Glomerular endothelial cell (primary cell): ENCODE measurements at places on chromosomes 2 and 18. TPM values are rescaled to one million over a fixed set of nuclear protein-coding genes. Genes with fewer than 3 reads are reported as not detected.

DNA sequence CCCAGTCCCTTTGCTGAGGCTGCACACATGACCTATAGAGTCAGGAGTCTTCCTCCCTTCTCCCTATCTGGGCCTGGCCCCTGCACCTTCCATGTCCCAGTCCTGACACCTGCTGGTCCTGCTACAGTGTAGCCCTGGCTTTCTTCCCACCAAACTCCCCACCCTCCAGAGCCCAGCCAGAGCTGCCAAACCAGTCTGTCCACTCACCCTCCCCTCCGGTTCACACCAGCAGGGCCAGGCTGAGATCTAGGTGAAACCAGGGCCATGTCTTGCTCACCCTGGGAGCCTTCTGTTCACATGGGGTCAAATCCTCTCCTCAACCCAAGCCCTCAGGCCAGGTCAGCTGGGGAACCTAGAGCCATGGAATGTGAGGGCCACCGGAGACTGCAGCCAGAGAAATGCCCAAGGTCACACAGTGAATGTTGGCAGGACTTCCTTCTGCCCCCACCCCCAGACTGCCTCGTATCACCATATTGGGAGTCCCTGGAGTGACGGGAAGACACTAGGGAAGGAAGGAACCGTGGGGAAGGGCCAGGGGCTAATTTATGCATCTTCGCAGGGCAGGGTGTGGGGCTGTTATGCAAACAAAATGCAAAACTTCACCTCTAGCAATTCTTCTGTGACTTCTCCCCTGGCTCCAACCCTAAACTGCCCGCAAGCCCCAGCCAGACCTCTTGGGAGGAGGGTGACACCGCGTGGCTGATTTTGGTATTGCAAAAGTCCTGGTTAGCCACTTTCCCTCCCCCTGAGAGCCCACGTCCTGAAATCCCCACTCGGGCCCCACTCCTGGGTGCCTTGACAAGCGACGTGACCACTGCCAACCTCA is 14.6 kb downstream of the TNS1 start:
- DNase-seq: no peak

DNA sequence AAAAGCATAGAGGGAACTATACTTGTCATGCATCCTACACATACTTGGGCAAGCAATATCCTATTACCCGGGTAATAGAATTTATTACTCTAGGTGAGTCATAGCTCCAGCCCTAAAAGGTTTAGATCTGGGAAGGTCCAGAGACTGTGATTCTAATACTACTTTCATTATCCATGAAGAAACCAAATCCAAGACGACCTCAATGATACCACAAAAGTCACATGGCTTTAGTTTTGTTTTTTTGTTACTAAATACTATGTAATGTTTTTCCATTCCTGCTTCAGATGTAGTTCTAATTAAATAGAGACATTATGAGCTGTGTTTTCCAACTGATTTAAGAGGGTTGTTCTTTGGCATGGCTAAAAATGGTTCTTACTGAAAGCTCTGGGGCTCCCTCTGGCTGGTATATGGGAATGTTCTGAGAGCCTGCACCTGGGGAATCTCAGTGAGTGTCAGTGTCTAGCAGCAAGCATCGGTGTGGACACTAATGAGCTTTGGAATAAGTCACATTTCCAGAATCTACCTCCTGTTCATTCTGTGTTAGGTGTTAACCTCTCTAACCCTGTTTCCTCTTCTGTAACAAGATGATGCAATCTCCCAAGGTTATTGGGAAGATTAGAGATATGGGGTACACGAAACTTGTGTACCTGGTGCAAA is 20.5 kb upstream of the IL1RL2 start:
- no peak for DNase-seq

DNA sequence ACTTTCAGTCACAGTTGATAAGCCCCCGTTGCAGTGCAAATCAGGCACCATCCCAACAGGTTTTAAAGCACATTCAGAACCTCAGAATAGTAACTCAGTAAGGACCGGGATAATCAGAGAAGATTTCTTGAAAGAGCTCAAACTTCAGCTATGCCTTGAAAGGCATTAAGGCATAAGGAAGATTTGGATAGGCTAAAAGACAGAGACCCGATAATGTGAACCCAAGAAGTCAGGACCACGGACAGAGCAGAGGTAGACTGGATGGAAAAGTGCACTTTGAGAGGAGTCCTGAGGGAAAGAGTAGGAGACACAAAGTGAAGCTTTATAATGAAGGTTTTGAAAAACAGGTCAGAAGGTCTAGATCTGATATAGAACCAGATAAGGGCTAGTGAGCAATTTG is 36.9 kb upstream of the KLF7 start:
- no peak for DNase-seq

TTR gene
- total RNA-seq: not detected in 2 replicates

GRCh38 chr18:32025744-32026143 is 7.1 kb downstream of the RNF125 start:
- DNase-seq: no peak

CDK5R2 gene
- total RNA-seq: not detected in 2 replicates

- DNase-seq: no peak
These were observed 3.2 kb downstream of the LRRC30 start for GRCh38 chr18:7234091-7234490.

HOXD12 gene
- total RNA-seq: not detected in 2 replicates

DNA sequence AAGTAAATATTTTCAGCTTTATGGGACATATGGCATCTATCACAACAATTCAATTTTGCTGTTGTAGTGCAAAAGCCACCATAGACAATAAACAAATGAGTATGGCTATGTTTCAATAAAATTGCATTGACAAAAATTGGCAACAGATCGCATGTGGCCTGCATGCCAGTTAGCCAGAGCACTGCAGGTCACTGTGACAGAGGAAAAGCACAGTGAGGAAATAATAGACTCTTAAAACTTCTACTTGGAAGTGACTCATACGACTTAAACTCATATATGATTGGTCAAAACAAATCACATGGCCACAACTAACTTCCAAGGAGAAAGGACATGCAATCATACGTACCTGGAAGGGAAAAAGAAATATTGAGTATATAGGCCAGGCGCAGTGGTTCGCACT is 44.4 kb downstream of the EXOC6B start:
- DNase-seq: no peak

KLHL30 gene
- total RNA-seq: 0.12 TPM in 1 of 2 replicates, not detected in the other

DNA sequence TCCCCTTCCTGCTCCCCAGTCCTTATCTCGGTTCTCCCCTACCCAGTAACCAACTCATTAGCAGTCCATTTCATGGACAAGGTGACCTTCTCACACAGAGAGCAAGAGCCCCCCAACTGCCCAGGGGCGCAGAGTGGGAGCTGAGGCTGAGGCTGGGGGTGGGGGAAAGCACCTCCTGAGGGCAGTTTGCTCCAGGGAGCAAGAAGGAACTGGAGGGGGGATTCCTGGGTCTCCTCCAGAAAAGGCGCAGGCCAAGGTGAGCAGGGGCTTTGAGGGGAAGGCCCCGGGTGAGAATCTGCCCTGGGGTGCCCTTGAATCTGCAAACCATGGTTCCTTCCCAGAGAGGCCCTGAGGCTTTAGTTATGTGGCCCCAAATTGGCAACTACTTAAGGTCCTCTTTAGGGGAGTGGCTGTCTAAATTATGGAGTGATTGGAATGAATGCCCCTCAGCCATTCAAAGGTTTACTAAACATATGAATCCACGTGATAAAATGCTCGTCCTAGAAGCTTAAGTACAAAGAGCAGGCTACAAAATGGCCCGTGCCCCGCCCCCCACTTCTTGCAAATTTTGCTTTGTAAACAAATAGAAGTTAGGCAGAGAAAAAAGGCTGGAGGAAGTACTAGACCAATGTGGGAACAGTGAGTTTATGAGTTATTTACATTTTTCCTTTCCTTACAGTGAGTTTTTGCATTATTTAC is 123.5 kb upstream of the HS6ST1 start:
- DNase-seq: no peak

DNA sequence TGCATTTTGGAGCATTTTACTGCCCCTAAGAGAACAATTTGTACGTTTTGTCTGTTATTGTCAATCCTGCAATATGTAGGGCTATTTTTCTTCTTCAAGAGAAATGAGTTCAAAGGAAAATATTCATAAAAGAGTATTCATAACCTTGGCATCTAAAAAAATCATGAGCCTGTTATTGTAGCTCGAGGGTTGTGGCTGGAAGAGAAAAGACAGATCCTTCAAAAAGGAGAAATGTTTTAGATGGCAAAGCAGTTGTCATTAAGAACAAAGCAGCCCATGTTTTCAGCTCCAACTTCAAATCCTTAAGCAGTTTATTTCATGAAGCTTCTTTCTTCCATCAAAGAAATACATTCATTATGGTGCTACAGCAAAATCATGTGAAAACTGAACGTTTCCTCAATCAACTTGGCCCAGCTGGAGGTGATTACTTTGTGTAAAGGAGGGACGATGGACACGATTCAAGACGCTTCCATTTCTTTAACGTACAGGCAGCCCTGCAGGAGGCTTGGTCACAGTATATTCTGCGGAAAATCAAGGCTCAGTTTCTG is 31.4 kb downstream of the QPCT start:
- DNase-seq: no peak

DNA sequence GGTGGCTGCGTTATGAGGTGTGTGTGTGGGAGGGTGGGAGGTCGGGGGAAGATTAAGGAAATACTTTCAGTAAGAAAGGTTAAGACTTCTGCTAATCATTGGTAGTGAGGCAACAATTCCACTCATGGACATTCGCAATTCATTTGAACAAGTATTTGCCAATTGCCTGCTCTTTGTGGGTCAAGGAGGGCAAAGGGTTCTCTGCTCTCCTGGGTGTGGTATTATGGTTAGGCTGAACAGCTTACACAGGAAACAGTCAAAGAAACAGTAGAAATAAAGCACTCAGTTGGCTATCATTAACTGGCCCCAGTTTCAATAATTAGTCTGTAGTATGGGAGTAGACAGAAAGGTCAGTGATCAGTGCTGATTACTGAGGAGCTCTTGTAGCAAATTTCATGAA is 357.0 kb upstream of the FANCL start:
- no peak for DNase-seq

IL36B gene
- not detected in 2 replicates for total RNA-seq

- no peak for DNase-seq
These were observed 72.2 kb upstream of the PHLPP1 start for GRCh38 chr18:62643181-62643580.

- no peak for DNase-seq
These were observed 91.7 kb upstream of the ASB18 start for GRCh38 chr2:236355911-236356310.

DNA sequence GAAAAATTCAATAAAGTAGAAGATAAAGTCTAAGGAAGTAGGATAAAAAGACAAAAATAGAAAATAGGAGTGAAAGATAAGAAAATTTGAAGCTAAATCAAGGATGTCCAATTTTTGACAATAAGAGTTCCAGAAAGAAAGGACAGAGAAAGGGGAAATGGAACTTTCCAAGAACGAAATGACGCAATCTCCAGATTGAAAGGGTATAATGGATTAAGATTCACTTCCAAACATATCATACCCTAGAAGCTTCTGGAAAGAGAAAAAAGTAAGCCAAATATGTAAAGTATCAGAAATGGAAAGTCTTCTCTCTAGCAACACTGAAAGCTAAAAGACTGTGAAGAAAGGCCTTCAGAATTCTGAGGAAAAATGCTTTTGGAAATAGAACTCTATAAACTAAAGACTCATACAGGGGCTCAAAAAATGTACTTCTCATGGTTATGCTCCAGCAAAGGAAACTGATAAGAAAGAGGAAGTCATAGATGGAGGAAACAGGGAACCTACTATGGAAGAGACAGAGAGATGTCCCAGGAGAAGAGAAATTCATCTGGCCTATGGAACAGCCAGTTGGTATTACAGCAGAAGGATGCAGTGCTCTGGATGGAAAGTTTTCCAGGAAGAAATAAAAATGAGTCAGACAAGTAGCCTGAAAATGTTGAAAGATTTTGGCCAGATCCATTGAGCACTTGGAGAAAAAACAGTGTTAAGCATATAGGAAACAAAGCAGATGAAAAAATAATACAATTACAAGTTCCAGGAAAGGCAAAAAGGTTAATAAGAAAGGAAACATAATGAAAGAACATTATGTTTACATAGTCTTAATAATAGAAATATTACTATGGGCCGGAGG is 20.1 kb downstream of the CASP8 start:
- no peak for DNase-seq

GRCh38 chr2:88601286-88601685 is 26.0 kb downstream of the EIF2AK3 start:
- peak; percentile 37 for DNase-seq

DNA sequence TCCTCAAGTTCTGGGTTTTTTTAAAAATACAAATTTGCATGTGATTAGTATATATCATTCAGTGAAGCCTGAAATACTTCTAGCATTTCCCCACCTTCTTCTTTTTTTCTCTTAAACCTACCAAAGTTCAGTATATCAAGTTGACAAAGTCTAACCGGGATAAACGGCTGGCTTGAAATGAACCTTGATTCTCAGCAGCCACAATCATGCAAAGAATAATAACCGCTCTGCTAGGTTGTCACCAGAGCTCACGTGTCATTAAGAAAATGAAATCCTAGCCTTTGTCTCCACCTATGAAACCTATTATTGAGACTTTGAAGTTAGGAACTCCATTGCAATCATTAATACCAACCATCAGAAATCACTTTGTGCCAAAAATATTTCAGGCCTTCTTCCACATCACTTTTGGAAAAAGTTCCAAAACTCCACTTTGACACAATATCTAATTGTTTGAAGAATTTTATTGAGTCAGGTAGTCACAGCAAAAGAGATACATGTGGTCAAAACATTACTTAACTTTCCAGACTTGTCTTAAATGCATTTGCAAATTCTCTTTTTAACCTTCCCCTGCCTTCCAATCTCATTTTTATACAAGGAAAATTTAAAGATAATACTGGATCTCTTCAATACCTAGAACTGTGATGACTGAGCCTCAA is 285.6 kb upstream of the ACVR2A start:
- DNase-seq: no peak

GRCh38 chr18:78948221-78948620 is 31.4 kb upstream of the SALL3 start:
- DNase-seq: no peak

CD207 gene
- total RNA-seq: not detected in 2 replicates

FTCDNL1 gene
- total RNA-seq: 1.3 TPM in 1 of 2 replicates, not detected in the other

- DNase-seq: no peak
These were observed 113.8 kb upstream of the THSD7B start for GRCh38 chr2:136651456-136652010.

DNA sequence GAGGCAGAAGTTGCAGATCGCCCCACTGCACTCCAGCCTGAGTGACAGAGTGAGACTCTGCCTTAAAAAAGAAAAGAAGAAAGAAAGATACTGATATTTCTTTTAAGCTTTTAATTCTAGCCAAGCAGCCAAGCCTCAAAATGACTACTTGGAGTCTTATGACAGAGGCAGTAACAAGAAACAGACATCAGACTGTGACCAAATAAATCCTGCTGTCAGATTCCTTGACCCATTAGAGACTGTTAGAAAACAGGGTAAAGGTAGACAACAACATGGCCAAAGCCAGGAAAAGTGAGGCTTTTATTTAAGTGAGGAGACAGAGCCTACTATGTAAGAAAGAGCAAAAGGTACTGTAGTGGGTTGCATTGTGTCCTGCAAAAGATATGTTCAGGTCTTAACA is 83.4 kb upstream of the NARS1 start:
- DNase-seq: no peak

GRCh38 chr18:60649107-60649506 is 276.5 kb upstream of the MC4R start:
- no peak for DNase-seq

GRCh38 chr2:30611583-30611982 is 164.5 kb downstream of the LCLAT1 start:
- DNase-seq: no peak

GRCh38 chr2:21515903-21516302 is 392.1 kb downstream of the TDRD15 start:
- DNase-seq: no peak

FHL2 gene
- total RNA-seq: 115 and 138 TPM in 2 replicates

OR6B2 gene
- total RNA-seq: not detected in 2 replicates

CHRND gene
- not detected in 2 replicates for total RNA-seq

GRCh38 chr18:71008257-71008656 is 719.4 kb downstream of the SOCS6 start:
- DNase-seq: no peak

GRCh38 chr2:83238111-83238510 is 1221.0 kb downstream of the SUCLG1 start:
- DNase-seq: no peak
